GM23338 (cell line): ENCODE measurements at places on chromosomes 5 and 9. TPM values are rescaled to one million over a fixed set of nuclear protein-coding genes. Genes with fewer than 3 reads are reported as not detected.

C9orf153 gene
- polyA plus RNA-seq, result 0.24 and 0.29 TPM in 2 replicates

RETREG1 gene
- 3.6 and 3.8 TPM in 2 replicates for polyA plus RNA-seq

COX7C gene
- 4,717 and 5,583 TPM in 2 replicates for polyA plus RNA-seq

NR4A3 gene
- 0.10 and 0.17 TPM in 2 replicates for polyA plus RNA-seq

IL13 gene
- polyA plus RNA-seq, result not detected in 2 replicates

AK8 gene
- 0.70 and 0.78 TPM in 2 replicates for polyA plus RNA-seq

OMD gene
- 1.1 and 1.3 TPM in 2 replicates for polyA plus RNA-seq

PHF24 gene
- 0.03 and 0.05 TPM in 2 replicates for polyA plus RNA-seq

SNCB gene
- polyA plus RNA-seq, result 13.5 and 13.8 TPM in 2 replicates

TEX48 gene
- not detected in 2 replicates for polyA plus RNA-seq

MARCOL gene
- not detected in 2 replicates for polyA plus RNA-seq

NEUROG1 gene
- polyA plus RNA-seq, result 0.16 TPM in 1 of 2 replicates, not detected in the other

EGFL7 gene
- 38.2 and 44.4 TPM in 2 replicates for polyA plus RNA-seq

IFNA21 gene
- not detected in 2 replicates for polyA plus RNA-seq

CENPK gene
- polyA plus RNA-seq, result 122 and 137 TPM in 2 replicates

COQ4 gene
- polyA plus RNA-seq, result 34.5 and 37.0 TPM in 2 replicates

SLC44A1 gene
- 14.9 and 15.0 TPM in 2 replicates for polyA plus RNA-seq

IRX2 gene
- 13.6 and 14.5 TPM in 2 replicates for polyA plus RNA-seq

PTTG1 gene
- 579 and 620 TPM in 2 replicates for polyA plus RNA-seq

SPATA31E1 gene
- polyA plus RNA-seq, result 0.05 TPM in 2 replicates

C5orf63 gene
- polyA plus RNA-seq, result 8.1 and 10.5 TPM in 2 replicates

WWC1 gene
- polyA plus RNA-seq, result 23.6 and 25.4 TPM in 2 replicates

MOB3B gene
- polyA plus RNA-seq, result 7.6 and 8.1 TPM in 2 replicates

EGFLAM gene
- polyA plus RNA-seq, result 0.24 TPM in 1 of 2 replicates, not detected in the other

CD180 gene
- not detected in 2 replicates for polyA plus RNA-seq

CORO2A gene
- polyA plus RNA-seq, result 12.9 TPM in 2 replicates

FOXD4 gene
- polyA plus RNA-seq, result not detected in 2 replicates

CIZ1 gene
- 49.6 and 49.7 TPM in 2 replicates for polyA plus RNA-seq

PDLIM4 gene
- polyA plus RNA-seq, result 25.2 and 28.0 TPM in 2 replicates

PRRX2 gene
- 5.6 and 5.8 TPM in 2 replicates for polyA plus RNA-seq

FAXDC2 gene
- 2.5 and 4.0 TPM in 2 replicates for polyA plus RNA-seq

INSL4 gene
- not detected in 2 replicates for polyA plus RNA-seq

SLC46A2 gene
- polyA plus RNA-seq, result 0.11 TPM in 1 of 2 replicates, not detected in the other

CA9 gene
- polyA plus RNA-seq, result 1.1 and 2.2 TPM in 2 replicates

SPARC gene
- 200 and 225 TPM in 2 replicates for polyA plus RNA-seq

PBX3 gene
- 24.5 and 28.9 TPM in 2 replicates for polyA plus RNA-seq

HMHB1 gene
- polyA plus RNA-seq, result not detected in 2 replicates

OLFML2A gene
- polyA plus RNA-seq, result 1.1 TPM in 2 replicates

TUSC1 gene
- 6.4 and 7.2 TPM in 2 replicates for polyA plus RNA-seq

ATP6V1G1 gene
- 494 and 509 TPM in 2 replicates for polyA plus RNA-seq

LECT2 gene
- polyA plus RNA-seq, result 0.43 and 0.45 TPM in 2 replicates

MPDZ gene
- 32.6 and 33.0 TPM in 2 replicates for polyA plus RNA-seq

DMRTA1 gene
- 3.3 and 4.1 TPM in 2 replicates for polyA plus RNA-seq

DMRT3 gene
- not detected in 2 replicates for polyA plus RNA-seq
